ENCODE measurements at places on chromosomes 4 and X.

- no peak for DNase-seq
Observed at GRCh38 chr4:176409627-176410026, 89.9 kb downstream of the SPCS3 start.

GRCh38 chr4:184851200-184851541, 25.4 kb upstream of the ACSL1 start:
- no peak for DNase-seq

DNA sequence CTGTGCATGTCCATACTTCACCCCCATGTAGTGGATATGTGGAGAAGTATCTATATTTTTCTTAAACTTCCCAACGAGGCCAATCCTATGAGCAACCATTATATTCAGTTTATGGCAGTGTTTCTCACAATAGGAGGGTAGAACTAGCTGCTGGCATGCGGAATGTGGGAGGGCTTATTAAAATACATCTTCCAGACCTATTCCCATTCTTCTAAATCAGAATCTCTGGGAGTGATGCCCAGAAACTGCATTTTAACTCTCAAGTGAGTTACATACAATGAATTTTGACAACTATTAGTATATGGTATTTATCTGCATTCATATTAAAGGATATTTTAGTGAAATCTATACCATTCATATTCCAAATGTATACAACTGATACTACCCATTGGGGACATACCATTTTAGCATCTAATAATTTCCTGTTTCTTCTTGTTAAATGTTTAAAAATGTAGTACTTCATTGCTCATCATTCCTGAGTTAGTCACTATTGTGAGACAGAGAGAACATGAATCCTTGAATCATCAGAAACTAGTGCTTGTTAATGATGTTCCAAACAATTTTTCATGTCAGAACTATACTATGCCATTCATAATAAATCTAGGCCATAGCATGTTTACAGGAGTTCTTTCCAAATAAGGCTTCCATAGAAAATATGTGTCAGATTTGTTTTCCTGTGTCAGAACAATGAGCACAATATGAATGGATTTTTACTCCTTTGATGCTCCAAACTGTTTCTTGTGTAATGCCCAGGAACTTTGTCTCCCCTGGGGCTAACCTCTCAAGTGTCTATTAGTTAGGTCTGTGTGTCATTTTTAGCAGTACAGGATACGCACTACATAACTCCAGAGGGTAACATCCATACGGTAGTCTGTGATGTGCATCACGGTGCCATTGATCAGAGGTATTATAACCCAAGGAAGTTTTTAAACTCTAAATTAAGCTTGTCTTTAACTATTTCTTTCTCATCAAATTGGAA, 198.8 kb upstream of the BMP3 start:
- DNase-seq = no peak

DNA sequence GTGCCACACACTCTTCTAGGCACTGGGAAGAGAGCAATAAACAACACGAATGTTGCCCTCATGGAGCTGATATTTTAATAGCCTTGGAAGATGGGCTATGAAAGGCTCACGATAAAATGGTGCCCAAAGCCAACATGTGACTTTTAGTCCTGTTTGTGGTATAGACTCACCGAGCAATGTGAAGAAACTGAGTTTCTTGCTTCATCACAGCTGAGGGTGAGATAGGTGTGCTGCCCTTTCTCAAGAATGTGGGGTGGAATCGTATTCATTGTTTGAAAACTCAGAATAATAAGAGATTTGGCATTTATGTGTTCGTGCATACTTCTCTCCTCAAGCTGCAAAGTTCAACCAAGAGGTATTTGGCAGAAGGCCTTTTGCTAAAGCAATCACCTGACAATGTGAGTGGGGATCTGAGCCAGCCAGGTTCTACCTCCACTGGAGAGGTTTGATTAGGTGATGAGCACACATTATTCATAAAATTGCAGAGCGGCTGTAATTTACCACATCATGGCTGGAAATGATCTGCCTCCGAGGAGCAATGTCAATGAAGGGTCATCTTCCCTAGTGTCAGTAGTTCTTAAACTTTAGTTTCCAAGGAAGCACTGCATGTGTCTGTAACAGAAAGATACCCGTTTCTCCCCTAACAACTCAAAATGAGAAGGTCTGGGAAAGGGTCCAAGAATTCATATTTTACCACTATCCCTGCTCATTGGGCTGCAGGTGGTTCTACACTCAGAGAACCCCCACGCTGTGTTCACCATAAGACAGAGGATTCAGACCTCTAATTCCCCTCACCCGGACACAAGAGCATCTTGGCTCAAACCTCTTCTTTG, 41.9 kb upstream of the CBR4 start:
- DNase-seq = no peak

- DNase-seq = no peak
Observed at GRCh38 chr4:73429118-73429517, 6.9 kb upstream of the AFP start.

GRCh38 chrX:78769946-78770345, 22.4 kb downstream of the LPAR4 start:
- no peak for DNase-seq

- no peak for DNase-seq
Observed at GRCh38 chr4:41505161-41505661, 32.7 kb upstream of the LIMCH1 start.

GRCh38 chrX:15947648-15948317, 93.2 kb upstream of the AP1S2 start:
- DNase-seq = no peak

DNA sequence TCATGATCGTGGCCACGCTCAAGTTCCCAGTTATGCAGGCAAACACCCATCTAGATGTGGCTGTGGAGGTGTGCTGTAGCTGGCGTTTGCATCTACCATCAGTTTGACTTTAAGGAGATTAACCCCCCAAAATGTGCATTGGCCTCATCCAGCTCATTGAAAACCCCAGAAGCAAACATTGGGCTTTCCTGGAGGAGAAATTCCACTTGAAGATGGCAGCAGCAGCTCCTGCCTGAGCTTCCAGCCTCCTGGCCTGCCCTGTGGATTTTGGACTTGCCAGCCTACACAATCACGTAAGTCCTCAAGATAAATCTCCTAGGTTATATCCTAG, 30.2 kb upstream of the SLC25A6 start:
- DNase-seq = no peak

DNA sequence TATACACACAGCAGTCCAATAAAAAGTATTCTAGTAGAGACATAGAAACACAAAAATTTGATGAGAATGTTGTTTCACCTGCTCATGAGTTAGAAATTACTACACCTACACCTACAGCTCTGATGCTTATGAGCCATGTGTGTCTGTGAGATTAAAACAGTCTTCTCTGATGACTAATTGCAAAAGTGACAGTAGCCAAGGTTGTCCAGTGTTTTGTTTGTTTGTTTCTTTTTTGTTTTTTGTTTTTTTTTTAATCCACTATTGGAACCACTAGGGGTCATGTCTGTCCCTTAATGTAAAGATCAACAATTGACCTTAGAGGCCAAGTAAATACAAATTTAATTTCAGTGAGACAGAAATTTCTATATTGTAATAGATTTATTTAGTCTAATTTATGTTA, 423.1 kb downstream of the TEX13C start:
- no peak for DNase-seq

- no peak for DNase-seq
Observed at GRCh38 chr4:79528241-79528706, 120.2 kb upstream of the GK2 start.

DNA sequence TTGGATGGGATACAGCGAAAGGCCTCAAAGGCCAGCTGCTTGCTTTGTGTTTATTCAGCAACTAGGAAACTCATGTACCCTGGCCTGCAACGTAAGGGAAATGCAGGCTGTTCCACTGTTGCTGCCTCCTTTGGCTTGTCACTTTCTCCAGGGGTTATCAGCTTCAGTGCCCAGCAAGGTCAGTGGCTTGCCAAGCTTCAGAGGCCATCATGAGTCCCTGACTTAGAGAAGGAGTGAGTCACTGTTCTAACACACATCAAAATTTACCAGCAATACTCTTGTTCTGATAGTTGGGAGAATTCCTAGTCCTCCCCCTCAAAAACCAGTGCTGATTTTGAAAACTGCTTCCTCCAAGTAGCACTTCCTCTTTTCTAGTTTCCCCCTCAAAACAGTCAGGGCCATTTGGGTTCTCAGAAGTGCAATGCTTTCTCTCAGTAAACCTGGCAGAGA, 250.8 kb downstream of the ARHGAP24 start:
- no peak for DNase-seq

- DNase-seq = no peak
Observed at GRCh38 chrX:137568741-137569469, 3.0 kb downstream of the ZIC3 start.

DNA sequence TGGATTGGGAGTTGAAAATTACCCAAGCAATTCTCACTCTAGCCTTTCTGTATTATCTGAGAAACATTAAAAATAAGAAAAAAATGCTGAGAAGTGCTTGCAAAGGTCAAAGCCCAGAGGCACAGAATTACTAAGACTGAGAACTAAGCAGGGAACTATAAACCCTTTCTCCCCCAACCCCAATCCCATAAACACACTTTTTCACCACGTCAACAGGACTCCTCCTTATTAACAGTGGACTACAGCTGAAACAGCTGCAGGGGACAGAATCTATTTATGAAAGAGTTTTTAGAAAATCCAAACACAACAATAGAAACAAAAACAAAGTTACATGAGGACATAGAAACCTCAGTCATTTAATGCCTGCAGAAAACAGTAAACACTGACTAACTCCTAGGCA, 984.1 kb downstream of the TRAM1L1 start:
- no peak for DNase-seq

- DNase-seq = no peak
Observed at GRCh38 chr4:177473991-177474390, 31.8 kb upstream of the AGA start.

- no peak for DNase-seq
Observed at GRCh38 chr4:52890521-52890791, 28.3 kb downstream of the RASL11B start.

- DNase-seq = no peak
Observed at GRCh38 chr4:187175197-187175596, 451.5 kb upstream of the FAT1 start.

DNA sequence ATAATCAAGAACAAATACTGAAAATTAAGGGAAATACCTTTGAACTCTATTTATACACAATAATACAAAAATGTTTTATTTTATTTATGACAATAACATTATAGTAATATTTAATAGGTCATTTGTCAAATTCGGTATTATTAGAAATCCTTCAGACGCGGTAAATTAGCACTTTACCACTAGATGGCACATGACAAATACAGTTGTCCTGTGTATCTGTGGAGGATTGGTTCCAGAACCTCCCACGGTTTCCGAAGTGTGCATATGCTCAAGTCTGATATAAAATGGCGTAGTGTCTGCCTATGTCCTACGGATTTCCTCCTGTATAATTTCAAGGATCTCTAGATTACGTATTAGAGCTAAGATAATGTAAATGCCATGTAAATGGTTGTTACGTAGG, 8.1 kb upstream of the LINC00632 start:
- no peak for DNase-seq

- DNase-seq = no peak
Observed at GRCh38 chr4:180937083-180937482, 1306.1 kb upstream of the TENM3 start.

- no peak for DNase-seq
Observed at GRCh38 chr4:120549011-120549570, 373.4 kb downstream of the PRDM5 start.

GRCh38 chrX:29952016-29952415, 263.3 kb upstream of the MAGEB2 start:
- no peak for DNase-seq

GRCh38 chr4:26030780-26031179, 116.8 kb downstream of the SMIM20 start:
- DNase-seq = no peak

DNA sequence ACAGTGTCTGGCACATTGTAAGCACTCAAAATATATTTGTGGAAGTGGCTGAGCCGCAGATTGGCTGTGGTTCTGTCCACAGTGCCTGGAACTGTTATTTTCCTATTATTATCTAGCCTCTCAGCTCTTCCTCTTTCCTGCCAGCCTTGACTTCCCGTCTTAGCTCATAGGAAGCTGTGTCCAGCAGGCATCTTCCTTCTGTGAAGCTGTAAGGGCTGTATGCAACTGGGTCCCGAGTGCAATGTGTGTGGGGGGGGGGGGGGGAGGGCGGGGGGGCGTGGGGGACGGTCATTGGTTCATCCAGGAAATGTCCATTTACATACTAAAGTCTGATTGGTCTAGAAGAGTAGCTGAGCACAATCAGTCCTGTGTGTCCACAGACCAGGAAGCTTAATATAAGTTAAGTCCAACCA, 210.7 kb downstream of the PDGFRA start:
- DNase-seq = no peak

- DNase-seq = no peak
Observed at GRCh38 chr4:180280076-180280475, 1963.1 kb upstream of the TENM3 start.

DNA sequence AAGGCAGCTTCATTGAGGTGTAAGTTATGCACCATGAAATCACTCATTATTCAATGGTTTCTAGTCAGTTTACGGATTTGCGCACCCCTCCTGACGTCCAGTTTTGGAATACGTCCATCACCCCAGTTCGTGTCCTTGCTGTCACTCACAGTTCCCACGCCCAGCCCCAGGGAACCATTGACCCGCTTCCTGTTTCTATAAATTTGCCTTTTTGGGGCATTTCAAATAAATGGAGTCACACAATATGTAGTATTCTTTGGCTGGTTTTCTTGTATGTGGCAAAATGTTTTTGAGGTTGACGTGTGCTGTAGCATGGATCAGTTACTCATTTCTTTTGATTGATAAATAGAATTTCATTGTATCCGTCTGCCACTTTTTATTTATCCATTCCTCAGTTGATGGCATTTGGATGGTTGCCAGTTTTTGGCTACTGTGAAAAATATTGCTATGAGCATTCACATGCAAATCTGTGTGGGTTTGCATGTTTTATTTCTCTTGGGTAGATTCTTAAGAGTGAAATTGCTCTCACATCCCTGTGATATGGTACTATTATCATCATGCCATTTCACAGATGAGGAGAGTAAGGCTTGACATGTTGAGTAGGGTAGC, 18.4 kb upstream of the SORCS2 start:
- DNase-seq = no peak

DNA sequence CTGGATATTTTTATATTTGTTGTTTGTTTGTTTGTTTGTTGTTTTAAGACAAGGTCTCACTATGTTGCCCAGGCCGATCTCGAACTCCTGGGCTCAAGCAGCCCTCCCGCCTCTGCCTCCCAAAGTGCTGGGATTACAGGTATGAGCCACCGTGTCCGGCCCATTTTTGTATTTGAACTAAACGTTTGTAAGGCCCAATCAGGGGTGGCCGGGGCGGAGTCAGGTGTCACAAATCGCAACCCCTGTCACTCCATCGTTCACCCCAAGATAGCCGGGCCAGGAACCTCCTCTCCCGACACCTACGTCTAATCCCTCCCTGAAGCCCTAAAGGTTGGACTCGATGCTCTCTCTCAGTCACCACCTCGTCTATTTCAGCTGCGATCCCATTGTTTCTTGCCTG, 722 bp upstream of the EFHC2 start:
- peak; percentile 38 for DNase-seq

- DNase-seq = no peak
Observed at GRCh38 chr4:171714791-171715454, 98.3 kb upstream of the GALNTL6 start.

GRCh38 chr4:18538121-18538520, 516.6 kb upstream of the LCORL start:
- DNase-seq = no peak

- DNase-seq = peak; percentile 10
Observed at GRCh38 chrX:55907968-55908607, 190.5 kb downstream of the RRAGB start.

All from stimulated activated CD4-positive, alpha-beta T cell treated with anti-CD3 and anti-CD28 coated beads, Interleukin-12 subunit alpha, Interleukin-12 subunit beta, amount 100 ng/mL, for 24 hours (primary cell).